ENCODE measurements at places on chromosomes 16 and 17.

- no peak for DNase-seq
These were observed 737 bp downstream of the RPUSD1 start for GRCh38 chr16:787321-787966.

- DNase-seq = no peak
These were observed 4.5 kb downstream of the NBR1 start for GRCh38 chr17:43175213-43176118.

DNA sequence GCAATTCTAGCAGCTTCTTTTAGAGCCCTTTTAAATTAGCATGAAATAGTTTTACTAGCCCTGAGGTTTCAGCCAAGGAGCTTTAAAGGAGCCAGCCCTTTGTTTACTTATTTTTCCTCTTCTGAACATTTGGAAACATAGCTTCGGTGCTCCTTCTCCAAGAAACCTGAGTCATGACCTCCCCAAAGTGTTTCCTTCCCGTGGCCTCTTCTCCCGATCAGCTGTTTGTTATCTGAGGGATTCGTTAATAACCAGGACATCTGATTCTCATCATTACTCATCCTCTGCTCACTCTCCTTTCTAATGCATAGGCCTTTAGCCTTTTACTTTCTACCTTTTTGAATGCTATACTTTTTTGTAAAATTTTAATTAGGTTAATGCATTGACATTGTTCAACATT lies 204.5 kb downstream of the WWOX start:
- DNase-seq = no peak

- DNase-seq = peak; percentile 46
These were observed 18.6 kb upstream of the ZNF629 start for GRCh38 chr16:30805370-30806169.

DNA sequence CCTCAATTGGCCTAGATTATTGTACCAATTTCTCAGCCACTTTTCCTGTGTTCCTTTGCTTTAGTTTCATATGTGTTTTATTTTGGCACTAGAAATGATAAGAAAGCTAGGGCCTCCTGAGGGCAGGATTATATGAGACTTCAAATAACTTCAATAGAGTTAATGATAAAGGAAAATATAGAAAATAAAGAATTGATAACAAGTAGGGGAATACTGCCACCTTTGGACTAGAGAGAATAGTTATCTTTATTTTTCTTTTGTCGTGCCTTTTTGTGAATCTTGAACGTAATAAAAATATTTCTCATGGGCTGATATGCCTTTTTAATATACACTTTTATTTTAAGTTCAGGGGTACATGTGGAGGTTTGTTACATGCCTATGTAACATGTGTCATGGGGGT lies 29.3 kb upstream of the RBL2 start:
- DNase-seq = no peak

GRCh38 chr16:75922250-75922649 lies 196.0 kb upstream of the CPHXL start:
- DNase-seq = no peak

DNA sequence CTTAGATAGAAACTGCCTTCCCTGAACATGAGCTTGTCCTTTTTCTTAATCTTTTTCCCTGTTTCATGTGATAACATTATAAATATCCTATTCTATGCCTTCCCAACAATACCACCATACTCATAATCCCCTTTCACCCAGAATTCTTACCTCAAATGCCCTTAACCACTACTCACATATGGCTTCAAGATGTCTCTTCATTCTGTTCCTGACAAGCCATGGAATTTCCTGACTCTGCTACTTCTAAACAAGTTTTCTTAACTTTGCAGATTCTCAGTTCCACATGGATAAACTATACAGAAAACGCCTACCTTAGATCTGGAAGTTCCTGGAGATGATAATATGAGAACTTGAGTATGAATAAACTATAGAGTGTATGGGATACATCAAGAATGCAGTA lies 1217.8 kb downstream of the CDH8 start:
- no peak for DNase-seq

DNA sequence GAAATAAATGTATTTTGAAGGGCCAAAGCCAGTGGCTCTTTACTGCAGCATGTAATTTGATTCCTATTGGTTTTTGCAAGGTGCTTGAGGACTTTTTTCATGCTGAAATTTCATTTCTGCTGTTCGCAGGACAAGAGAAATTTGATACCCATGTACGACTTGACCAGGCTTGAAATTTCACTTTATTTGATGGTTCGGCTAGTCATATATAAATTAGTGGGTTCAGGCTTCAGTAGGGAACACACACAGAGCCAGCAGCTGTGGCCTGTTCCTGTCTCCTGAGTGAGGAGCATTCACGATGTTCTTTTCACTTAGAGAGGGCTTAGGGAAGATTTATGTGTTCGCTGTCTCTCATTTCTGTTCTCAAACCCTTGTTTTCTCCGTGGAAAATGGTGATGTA lies 258.4 kb upstream of the CACNG5 start:
- no peak for DNase-seq

GRCh38 chr17:28950017-28950751 lies 1.1 kb downstream of the PHF12 start:
- DNase-seq = no peak

DNA sequence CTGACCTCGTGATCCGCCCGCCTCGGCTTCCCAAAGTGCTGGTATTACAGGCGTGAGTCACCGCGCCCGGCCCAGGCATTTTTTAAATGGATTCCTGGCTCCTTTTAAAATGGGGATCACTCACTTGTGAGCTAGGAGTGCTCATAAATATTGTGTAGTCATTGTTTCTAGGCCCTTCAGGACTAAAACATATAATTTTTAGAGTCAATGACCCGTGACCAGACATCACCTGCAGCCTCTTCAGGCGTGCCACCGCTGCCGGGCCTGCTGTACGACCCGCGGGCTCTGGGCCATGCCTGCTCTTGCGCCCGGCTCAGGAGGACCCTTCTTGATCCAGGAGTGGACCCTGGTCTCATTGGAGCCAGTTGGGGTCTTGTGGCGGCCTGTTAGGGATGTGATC lies 30.8 kb downstream of the EFCAB5 start:
- DNase-seq = no peak

- no peak for DNase-seq
These were observed 483.2 kb upstream of the EEF2KMT start for GRCh38 chr16:5580772-5581171.

- no peak for DNase-seq
These were observed 12.4 kb upstream of the SUPT4H1 start for GRCh38 chr17:58364270-58364942.

DNA sequence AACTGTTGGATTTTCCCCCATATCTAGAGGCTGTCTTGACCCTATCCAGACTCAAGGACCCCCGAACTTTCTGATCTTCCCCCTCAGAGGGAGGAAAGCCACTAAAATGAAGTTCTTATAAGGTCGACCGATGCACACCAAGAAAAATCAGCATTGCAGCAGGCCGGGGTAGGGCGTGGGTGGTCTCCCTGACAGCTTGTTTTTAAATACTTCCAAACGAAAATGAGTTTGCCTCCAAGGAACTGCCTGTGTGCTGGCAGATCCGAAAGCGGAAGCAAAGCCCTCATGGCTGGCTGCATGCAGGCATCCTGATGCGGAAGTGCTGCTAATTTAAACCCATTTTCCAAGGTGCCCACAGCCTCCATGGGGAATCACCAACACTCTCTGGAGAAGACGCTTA lies 374.3 kb upstream of the XYLT1 start:
- DNase-seq = no peak

GRCh38 chr16:8594149-8594666 lies 3.9 kb upstream of the TMEM114 start:
- DNase-seq = no peak

DNA sequence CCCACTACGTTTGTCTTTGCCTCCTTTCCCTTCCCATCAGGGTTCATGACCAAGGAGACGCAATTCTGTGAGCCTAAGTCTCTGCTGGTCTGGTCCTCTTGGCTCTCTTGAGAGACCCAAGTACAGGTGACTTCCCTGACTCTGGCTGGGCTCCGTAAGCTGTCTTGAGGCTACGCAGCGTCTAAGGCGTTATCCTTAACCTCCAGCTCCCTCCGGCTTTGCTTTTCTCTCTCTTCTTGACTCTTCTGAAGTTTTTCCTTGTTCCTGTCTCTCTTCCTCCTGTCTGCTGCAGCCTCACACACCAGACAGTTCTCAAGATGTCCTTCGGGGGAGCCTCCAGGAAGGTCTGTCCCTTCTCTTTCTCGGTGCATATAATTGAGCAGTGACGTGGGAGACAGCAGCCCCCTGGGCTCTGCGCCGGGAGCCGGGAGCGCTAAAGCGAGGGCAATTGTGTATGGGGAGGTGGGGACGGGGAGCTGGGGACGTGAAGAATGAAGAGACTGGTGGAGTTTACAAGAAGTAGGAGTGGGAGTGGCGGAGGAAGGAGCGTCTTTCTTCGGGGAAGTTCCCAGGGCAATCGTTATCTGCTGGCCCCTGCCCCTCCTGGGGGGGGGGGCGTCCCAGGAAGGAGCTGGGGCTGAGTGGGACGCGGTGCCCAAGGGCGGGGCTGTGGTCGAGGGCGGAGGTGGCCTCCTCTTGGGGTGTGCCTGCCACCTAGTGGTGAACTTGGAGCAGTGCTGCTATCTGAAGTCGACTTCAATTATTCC lies 6.9 kb upstream of the PIRT start:
- peak; percentile 18 for DNase-seq

GRCh38 chr16:68999114-68999513 lies 106.3 kb upstream of the HAS3 start:
- DNase-seq = no peak

DNA sequence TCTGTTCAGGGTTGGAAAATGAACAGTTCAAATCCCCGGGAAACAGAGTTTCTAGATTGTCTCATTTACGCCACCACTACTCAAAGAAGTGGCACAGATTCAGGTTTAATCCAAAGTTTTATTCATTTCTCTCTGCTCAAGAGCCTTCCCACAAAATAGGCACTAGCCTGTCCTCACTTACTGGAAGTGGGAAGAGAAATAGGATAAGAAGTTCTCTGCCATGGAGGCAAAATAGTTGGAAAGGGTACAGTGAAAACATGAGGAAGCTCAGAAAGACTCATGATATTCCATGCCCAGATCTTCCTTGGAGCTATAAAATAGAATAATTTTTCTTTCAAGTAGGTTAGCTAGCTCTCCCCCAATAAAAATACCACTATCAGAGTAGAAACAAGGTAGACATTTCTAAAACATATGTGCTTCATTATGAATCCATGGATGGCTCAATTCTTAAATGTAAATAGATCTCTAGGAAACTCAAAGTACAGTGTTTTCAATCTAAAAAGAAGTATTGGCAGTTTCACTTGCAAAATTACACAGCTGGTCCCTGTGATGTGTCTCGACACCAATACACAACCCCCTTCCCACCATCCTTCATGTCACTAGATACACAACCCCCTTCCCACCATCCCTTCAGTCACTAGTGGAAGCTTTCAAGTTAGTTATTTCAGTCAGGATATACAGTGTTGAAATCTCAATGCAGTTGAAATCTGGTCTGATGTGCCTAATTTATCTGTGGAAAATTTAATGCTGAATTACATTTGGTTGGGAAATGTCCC lies 125.8 kb downstream of the TRIM37 start:
- no peak for DNase-seq

GRCh38 chr16:10949424-10949970 lies 5.1 kb downstream of the CLEC16A start:
- no peak for DNase-seq

- no peak for DNase-seq
These were observed 178.5 kb upstream of the RPL38 start for GRCh38 chr17:74024871-74025531.

DNA sequence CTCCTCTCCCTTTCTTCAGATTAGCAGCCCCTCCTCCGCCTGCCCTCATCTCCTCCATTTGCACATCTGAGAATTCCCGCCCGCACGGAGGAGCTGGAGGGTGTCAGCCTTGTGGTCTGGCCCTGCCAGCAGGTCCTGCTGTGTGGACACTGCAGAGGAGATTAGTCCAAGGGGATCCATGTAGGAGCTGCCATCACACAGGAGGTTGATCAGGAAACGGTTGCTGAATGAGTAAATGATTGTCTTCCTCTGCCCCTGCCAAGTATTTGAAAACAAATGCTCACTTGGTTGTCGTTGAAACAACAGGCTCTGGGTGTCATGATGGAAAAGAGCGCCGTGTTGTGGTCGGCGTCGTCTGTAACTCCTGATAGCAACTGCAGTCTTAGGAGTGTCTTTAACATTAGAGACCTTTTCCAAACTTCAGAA lies 63.8 kb upstream of the CHMP6 start:
- no peak for DNase-seq

DNA sequence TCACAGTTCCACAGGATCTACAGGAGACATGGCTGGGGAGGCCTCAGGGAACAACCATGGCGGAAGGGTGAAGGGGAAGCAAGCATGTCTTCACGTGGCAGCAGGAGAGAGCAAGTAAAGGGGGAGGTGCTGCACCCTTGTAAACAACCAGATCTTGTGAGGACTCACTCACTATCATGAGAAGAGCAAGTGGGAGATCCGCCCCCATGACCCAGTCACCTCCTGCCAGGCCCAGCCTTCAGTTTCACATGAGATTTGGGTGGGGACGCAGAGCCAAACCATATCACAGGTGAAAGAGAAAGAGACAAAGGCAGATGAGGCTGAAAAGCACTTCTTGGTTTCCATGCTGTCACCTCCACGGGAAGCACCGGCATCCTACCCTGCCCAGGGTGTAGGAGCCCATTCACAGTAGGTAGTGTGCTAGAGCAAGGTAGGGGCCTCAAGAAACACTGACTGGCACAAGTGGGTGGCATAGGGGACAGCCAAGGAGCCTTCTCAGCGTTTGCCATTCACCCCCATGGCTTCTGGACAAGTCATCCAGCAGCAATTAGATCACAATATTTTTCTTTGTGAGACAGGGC lies 6.6 kb downstream of the NARF start:
- no peak for DNase-seq

GRCh38 chr16:58366247-58367031 lies 25.8 kb upstream of the GINS3 start:
- no peak for DNase-seq

GRCh38 chr17:79458356-79458755 lies 152.5 kb downstream of the RBFOX3 start:
- DNase-seq = no peak

GRCh38 chr17:8468127-8468526 lies 32.4 kb downstream of the NDEL1 start:
- no peak for DNase-seq

DNA sequence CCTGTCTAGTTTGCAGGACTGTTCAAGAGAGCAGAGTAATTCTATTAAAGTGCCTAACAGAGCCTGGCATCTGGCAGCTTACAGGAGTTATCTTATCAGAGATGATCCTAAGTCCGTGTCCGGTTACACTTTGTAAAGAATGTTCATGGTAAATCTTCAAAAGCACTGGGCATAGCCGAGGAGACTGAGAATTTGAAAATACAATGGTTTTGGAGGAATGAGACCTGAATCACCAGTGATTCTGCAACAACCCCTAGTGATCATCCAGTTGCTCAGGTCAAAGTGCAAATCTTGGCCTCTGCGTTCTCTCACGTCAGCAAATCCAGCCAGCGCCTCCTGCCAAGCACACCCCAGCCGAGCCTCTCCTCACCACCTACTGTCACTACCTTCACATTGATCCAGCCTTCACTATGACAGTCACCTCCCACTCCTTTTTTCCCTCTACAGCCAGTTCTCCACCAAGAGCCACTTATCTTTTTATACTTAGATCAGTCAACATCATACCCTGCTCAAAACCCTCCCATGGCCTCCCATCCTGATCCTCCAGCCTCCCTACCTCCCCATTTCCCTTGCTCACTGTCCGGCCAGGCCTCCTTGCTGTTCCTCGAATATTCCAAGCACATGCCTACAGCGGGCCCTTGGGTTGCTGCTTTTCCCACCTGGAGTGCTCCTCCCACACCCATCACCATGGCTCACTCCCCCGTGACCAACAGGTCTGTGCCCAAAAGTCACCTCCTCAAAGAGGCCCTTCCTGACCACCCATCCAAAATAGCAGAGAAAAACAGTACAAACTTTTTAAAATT lies 57.4 kb upstream of the ERN1 start:
- DNase-seq = no peak

All from thoracic aorta (tissue), 2 donors.